Fibroblast of gingiva (primary cell): ENCODE measurements at places on chromosomes 6 and 20.

DNA sequence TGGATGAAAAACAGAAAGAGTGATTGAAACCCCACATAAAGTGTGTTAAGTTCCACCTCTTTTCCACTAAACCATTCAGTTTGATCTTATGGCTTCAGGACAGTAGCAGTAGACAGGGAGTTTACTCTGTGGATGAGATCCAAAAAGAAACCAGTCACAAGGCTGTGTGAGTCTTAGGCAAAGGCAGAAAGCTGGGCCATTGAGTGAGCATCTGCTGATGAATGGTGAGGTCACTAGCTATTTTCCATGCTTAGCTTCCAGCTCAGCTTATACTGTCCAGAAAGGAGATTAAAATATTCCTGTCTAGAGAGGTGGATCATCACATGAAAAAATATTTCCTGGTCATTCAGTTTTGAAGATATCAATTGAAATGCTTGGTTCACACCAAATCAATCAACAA is 1643.9 kb downstream of the HACE1 start:
- no peak for DNase-seq

GRCh38 chr6:150211700-150212511 is 69.1 kb downstream of the PPP1R14C start:
- no peak for DNase-seq

- DNase-seq, result peak; percentile 56
These were observed 29.0 kb upstream of the EEF1E1 start for GRCh38 chr6:8131265-8131897.

DNA sequence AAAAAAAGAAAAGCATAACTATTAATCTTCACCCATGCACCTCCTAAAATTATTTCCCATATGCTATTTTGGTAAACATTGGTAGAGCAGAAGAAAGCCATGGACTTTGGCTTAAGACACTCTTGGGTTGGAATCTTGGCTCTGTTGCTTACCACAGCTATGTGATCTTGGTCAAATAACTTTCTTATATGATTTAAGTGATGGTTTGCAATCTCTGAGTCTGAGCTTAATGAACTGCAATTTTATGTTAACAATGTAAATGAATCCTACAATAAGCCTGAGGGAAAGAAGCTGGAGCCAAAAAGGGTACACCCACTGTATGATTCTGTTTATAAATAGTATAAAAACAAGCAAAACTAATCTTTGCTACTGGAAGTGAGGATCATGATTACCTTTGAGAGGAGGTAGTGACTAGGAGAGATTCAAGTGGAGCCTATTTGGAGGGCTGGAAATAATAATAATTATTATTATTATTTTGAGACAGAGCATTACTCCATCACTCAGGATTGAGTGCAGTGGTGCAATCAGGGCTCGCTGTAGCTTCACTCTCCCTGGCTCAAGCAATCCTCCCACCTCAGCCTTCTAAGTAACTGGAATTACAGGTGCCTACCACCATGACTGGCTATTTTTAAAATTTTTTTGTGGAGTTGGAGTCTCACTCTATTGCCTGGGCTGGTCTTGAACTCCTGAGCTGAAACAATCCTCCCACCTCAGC is 34.5 kb downstream of the ABRACL start:
- DNase-seq, result peak; percentile 89

DNA sequence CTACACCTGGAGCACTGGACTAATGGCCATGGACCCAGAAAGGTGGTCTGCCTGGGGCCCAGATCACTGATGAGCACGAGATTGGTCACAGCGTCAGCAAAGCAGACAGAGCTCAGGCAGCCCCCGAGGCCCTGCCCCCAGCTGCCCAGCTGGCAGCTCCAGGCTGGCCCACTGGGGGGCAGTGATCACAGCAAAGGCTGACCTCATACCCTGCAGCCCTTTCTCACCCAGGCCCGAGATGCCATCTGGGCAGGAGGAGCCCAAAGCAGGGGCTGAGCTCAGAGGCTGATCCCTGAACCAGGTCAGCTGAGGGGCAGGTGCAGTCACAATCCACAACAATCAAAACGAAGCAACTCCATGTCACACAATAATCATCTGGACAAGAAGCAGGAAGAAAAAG is 4.1 kb downstream of the MAP1LC3A start:
- DNase-seq, result no peak

DNA sequence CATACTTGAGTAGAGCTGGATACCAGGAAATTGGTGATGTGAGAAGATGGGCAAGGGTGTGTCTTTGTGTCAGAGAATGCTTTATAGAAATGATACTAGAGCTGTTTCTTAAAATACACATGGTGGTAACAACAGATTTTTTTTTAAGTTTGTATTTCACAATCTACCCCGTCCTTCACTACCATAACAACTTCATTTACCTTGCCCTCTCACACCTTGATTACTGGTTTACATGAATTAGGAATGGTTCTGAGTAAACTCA is 45.4 kb downstream of the RARS2 start:
- no peak for DNase-seq

- no peak for DNase-seq
These were observed 59.8 kb downstream of the SHPRH start for GRCh38 chr6:145904391-145904790.

GRCh38 chr6:13120483-13121482 is 207.6 kb downstream of the TBC1D7 start:
- no peak for DNase-seq

- no peak for DNase-seq
These were observed 2.9 kb downstream of the RIPOR2 start for GRCh38 chr6:24932832-24933231.

- no peak for DNase-seq
These were observed 44.3 kb downstream of the TM9SF4 start for GRCh38 chr20:32153771-32154170.

- no peak for DNase-seq
These were observed 15.7 kb upstream of the SSTR4 start for GRCh38 chr20:23019403-23019802.

GRCh38 chr20:42085366-42085765 is 467.2 kb upstream of the CHD6 start:
- no peak for DNase-seq

DNA sequence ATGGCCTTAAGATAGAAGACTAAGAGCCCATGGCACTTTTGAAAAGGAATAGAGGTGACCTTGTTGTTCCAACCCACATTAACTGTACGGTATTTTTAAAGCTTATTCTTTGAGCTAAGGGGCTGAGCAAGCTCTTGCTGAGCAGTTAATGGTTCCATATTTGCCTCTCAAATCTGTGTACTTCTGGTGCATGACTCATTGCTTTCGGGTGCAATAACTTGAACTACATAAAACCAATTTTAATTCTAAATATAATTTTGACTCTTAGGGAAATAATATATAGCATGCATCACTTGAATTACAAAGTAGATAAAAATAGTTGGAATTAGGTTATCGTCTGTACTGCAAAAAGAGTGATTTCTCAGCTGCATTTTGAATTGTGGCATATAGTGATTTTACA is 348.1 kb upstream of the CITED2 start:
- no peak for DNase-seq

DNA sequence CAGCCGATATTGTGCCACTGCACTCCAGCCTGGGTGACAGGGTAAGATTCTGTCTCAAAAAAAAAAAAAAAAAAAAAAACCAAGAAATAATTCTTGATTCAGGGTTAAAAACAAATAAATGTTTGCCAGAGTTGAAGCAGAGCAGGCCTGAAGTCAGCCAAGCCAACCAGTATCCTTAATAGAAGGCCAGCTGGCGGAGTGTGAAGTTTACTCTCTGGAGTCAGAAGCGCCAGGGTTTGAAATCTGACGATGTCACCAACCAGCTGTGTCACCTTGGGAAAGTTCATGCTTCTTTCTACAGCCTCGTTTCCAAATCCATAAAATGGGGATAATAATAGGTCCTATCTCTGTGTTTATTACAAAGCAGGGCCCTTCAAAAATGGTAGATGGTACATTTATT is 73.0 kb upstream of the ENPP5 start:
- no peak for DNase-seq

DNA sequence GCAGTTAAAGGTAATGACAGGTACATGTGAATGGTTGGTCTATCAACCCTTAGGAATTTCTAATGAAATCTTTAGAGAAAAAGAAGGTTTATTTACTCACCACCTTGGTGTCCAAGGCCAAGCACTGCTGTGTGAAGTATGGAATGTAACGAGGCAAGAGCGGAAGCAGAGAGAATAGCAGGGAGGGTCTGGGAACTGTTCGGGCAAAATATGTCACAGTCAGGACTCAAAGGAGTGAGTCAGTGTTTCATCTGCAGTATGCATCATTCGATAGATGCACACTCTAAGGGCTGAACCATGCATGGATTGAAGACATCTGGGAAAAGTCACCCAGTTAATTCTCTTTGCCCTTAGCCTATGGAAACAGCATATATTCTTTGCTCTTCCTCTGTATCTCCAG is 33.2 kb downstream of the ADGRF5 start:
- DNase-seq, result no peak

GRCh38 chr6:39048481-39049399 is at the start of gene GLP1R:
TSS of gene GLP1R (plus strand) at chr6:39048781. CDS start at chr6:39048841, 60 bp downstream.
- DNase-seq, result no peak

DNA sequence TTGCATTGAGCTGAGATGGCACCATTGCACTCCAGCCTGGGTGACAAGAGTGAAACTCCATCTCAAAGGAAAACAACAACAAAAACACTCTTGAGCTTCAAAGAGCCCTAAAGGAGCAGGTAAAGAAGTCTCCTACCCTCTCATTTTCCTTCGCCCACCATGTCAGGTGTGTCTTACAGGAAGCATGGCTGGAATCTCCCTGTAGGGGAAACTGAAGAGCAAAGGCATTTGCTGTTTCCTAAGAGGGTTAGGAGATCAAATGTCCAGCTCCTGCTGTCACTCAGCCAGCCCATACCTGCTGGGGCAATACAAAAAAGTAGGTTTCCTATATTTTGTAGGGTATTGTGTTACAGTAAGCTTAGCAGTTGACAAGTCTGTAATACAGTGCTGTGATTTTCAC is 43.3 kb downstream of the SPATA2 start:
- DNase-seq, result no peak

DNA sequence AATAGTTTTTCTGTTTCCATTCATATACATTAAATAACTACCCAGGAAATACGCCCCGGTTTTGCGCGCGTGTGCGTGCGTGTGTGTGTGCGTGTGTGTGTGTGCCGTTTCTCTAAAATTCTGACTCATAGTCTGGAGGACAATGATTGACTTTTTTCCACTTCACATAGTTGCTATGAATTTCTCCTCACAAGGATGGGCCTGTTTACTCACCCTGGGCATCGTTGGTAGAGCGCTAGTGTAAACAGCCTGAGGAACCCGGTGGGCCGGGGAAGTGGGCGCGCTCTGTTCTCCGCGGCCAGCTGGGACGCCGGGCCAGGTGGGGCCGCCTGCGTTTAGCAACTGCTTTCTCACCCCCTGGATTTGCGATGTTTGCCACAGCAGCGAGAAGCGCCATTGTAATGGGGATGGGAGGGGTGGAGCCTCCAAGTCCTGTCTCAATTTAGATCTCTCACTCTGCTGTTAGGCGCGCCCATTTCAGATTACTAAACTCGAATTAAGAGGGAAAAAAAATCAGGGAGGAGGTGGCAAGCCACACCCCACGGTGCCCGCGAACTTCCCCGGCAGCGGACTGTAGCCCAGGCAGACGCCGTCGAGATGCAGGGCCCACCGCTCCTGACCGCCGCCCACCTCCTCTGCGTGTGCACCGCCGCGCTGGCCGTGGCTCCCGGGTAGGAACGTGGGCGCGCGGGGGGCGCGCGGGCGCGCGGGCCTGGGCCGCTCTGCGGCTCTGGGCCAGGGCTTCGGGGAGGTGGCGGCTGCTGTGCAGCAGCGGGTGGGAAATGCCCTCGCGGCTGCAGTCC is at the start of gene CD109:
Gene CD109 (plus strand): TSS at position 585 of the 803 bp plus-strand sequence. CDS start 13 bp downstream, at position 598.
- peak; percentile 80 for DNase-seq

GRCh38 chr6:119334535-119335264 is 14.9 kb downstream of the MAN1A1 start:
- DNase-seq, result no peak

DNA sequence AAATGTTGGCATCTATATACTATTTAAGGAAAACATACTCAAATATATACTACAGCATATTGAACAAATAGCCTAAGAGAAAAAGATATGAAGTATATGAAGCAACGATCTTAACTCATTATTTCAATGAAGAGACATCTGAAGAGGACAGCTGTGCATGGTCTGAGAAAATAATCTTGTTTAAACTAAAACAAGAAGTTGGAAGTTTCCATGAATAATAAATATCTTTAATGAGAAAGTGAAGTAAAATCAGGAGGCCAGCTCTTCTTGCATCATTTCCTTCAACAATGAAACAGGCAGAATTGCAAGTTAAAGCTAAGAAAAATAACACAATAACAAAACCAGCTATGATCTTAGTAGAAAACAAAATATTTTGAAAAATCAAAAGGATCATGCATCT is 1265.4 kb upstream of the MAP3K7 start:
- no peak for DNase-seq

- DNase-seq, result no peak
These were observed 10.1 kb downstream of the ZNF318 start for GRCh38 chr6:43359381-43359780.

DNA sequence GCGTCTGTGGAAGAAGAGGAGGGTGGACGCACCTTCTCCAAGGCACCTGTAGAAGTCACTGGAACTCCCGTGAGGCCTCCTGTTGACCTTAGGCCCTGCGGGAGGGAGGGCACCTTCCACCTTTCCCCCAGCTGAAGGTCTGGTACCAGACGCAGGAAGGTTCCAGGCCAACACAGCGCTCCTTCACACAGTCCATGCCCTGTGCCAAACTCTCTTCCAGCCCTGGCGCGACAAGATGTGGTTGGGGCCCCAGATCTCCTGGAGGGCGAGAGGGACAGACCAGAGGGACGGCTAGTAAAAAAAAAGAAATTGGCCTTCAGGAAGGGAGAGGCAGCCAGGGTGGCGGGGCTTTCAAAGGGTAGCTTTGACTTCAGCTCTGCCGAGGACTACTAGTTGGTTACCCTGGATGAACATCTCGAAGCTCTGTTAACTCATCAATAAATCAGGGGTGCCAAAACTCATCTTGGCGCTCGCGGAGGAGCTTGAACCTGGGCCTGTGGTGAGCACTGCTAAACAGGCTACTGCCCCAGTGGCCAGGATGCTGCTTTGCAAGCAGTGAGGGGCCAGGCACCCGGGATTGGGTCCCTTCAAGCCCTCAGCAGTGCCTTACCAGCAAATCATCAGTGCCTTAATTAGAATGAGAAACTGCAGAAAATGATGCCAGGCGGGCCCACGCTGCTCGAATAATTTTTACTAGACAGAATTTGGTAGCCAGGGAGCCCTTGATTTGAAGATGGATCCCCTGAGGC is 14.9 kb downstream of the AARS2 start:
- DNase-seq, result no peak

- no peak for DNase-seq
These were observed 77.9 kb upstream of the RALY start for GRCh38 chr20:33915726-33916331.

GRCh38 chr6:119283979-119284545 is 65.5 kb downstream of the MAN1A1 start:
- no peak for DNase-seq

DNA sequence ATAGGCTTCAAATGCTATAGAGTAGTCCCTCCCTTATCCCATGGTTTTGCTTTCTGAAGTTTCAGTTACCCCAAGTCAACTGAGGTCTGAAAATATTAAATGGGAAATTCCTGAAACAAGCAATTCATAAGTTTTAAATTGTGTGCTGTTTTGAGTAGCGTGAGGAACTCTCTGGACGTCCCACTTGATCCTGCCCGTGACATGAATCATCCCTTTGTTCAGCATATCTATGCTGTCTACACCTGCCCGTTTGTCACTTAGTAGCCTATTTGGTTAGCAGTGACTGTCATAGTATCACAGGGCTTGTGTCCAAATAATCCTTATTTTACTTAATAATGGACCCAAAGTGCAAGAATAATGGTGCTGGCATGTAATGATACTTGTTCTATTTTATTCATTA is 5.0 kb downstream of the PCMT1 start:
- DNase-seq, result no peak
